ENCODE measurements at places on chromosomes 5 and 9.

DNA sequence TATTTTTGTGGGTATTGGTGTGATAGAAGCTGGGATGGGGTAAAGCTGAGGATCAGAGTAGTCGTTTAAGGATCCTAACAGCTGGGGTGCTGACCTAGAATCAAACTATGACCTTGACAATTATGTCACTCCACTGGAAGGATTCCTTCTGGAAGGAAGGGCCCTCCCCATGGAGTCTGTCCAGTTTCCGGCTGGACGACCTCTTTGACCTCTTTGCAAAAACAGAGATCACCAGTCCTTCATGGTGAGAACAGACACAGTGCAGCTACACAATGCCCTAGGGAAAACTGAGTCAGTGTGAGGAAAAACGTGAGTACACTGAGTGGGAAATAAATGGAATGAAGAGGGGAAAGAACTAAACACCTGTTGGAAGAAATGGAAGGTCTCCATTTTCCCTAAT lies 445.6 kb downstream of the MAT2B start:
- no peak for DNase-seq

DNA sequence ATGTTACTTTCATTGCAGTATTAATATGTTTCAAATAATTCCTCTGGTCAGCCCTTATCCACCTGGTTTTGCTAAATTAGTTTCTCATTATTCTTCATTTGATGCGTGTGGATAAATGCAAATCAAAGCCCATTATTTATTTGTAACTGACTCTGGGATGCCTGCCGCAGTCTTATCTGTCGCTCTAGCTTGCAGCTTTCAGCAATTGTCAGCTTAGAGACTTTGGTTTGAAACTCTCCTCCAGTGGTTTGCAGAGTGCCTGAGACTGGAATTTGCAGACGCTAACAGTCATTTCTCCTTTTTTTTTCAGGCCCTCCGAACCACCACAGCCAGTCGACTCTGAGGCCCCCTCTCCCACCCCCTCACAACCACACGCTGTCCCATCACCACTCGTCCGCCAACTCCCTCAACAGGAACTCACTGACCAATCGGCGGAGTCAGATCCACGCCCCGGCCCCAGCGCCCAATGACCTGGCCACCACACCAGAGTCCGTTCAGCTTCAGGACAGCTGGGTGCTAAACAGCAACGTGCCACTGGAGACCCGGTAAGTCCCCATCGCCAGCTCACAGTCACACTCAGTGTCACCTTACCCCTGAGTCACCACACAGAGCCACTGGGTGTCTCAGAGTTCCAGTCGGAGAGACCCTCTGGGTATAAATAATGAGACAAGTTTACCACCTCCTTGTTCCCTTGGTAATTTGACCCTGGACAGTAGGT lies 339.0 kb upstream of the WWC1 start:
- no peak for DNase-seq

DNA sequence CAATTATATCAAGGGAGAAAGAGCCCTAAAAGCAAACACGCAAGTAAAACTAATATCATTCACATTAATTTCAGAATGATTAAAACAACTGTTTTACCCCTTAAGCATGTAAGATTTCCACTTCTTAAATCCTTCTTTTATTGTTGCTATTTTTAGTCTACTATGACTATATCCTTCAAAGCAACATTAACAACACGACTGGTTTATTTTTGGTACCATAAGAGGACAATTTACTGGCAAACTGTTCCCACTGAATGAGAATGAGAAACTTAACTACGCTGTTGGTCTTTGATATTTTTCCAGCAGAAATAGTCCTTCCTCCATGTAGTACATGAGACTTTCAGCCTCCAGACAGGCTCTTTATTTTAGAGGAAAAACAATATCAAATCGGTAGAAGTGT lies 281.5 kb downstream of the CTNND2 start:
- no peak for DNase-seq

DNA sequence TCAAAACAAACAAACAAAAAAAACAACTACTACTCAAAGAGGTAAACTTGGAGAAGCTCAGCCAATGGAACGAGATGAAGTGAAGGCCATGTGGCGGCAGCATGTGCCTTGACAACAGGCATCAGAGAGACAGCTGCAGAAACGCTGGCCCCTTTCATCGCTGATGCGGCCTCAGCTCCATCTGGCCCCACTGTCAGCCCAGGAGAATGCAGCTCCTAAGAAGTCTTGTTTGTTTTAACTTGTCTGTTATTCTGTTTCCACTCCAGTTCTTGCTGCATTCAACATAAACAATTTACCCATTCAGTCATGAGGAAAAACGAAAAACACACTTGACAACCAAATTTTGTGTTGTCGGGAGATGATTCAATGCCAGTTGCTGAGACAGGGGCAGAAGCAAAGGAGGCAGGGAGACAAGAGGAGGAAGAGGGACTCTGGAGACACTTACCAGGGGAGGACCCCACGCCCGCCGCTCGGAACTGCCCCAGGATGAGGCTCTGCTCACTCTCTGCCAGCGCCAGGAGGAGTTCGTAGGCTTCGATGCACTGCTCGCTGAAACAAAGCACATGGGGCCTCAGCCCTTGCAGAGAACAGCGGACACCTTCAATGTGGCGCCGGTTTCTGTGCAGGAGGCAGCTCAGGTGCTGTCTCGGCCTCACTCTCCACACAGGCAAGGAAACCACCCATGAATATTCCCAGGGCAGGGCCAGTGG lies 91.2 kb downstream of the DCP2 start:
- DNase-seq = no peak

DNA sequence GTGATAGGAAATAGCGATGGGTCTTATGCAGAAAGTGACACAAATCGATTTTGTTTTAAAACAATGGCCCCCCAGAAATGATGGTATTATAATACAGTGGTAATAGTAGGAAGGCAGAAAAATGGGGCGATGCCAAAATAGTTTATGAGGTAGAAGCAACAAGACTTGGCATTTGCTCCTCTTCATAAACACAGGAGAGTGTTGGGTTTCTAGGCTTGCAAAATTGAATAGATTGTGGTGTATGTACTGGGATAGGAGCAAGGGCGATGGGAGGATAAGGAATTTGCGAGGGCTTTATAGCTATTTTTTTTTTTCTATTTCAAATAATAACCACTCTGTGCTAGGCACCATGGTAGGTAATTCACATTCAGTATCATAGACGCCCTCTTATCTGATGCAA lies 49.2 kb upstream of the ABCA1 start:
- DNase-seq = no peak

DNA sequence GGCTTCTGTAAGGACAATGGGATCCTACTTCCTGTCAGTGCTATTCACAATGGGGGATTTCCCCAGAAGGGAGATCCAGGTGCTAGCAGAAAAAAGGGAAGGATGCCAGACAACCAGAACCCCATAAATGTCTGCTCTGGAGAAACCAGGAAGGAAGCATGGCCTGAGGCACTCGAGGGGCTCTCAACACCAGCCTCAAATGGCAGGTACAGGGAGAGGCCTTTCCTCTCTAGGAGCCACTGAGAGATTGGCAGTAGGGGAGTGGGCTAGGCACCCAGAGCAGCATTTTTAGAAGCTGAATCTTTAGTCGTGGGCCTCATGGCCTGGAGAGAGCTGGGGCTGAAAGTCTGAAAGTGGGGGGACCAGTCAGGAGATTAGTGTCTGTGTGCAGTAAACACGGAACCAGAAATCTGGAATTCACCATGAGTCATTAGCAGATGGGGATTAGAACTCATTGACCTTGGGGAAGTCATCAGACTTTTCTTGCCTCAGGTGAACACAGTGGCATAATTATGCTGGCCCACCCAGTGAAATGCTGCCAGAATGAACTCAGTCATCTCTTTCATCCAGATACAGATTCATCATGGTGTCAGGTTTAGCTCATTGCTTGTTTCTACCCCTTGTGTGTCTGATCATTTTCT lies 28.3 kb downstream of the ARHGEF28 start:
- no peak for DNase-seq

DNA sequence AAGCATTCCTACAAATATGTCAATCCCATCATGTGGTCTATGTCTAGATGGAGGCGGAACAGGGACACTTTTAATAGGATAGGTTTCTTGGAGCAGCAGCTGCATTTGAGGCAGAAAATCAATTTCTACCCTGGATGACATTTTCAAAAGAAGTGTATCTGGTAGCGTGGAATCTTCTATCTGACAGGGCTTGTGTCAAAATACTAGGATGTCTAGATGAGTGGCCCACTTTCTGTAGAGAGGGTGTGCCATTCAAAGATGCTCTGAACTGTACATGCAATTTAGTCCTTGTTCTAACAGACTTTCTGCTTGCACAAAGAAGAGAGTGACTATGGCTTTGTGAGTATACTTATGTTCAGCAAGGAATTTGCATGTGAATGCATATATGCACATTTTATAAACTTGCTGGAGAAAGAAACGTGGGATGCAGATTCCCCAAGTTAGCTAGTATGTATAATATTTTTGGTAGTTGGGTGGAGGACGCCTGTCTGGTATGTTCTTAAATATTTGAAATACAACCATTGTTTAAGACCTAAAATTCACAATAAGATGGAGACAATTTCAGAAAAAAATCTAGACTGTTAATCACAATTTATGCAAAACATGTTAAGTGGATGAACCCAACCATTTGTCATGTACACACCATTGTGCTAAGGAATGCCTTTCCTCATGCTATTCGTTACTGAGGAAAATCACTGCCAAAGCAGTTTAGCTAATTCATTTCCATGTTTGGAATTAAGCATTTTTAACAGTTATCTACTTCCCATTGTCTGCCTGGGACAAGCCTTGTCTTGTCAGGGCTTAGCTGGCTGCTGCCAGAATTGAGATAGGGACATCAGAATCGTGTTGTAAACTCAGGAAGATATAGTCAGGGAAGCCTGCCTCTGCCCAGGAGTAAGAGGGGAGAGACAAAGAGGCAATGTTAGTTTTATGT lies 129.1 kb upstream of the MEF2C start:
- DNase-seq = no peak

- DNase-seq = no peak
These were observed 1.1 kb upstream of the IRF1 start for GRCh38 chr5:132491368-132492364.

- no peak for DNase-seq
These were observed 2.0 kb downstream of the IER5L start for GRCh38 chr9:129175825-129176633.

GRCh38 chr9:104700306-104700705 lies 6.0 kb downstream of the OR13D1 start:
- DNase-seq = no peak

- DNase-seq = no peak
These were observed 19.8 kb downstream of the TAS2R1 start for GRCh38 chr5:9610364-9610763.

DNA sequence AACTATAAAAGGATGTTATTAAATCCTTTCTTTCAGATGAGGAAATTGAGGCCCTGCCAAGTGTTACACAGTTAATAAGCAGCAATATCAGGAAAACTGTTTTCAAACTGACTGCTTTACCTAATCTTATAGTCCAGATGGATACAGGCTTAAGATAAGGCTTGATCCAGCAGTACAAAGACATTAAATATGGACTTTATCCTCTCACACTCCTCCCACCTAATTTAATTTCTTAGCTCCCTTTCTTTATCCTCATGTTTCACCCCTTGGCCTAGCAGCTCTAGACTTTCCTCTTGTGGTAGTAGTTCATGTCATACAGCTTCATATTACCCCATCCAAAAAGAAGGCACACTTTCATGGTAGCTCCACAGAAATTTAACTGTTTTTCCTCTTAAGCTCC lies 164.5 kb downstream of the BAAT start:
- no peak for DNase-seq

- no peak for DNase-seq
These were observed 112.4 kb downstream of the ANXA2R start for GRCh38 chr5:42927730-42928129.

GRCh38 chr5:112555691-112556090 lies 136.6 kb upstream of the EPB41L4A start:
- no peak for DNase-seq

- DNase-seq = no peak
These were observed 63.6 kb upstream of the DIRAS2 start for GRCh38 chr9:90706230-90706629.

DNA sequence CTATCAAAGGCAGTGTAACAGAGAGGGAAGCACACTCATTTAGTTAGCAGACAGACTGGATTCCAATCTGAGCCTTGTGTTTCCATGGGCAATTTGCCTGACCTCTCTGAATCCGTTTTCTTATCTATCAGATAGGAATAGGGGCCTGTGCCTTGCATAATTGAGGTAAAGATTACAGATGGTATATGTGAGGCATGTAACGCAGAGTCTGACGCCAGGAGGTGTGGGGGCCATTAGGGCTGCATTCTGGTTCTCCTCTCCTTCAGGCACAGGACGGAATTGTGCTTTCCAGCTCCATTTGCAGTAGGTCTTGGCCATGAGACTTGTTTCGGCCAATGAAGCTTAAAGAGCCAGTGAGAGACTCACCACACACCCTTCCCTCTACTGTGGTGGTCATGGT lies 97.6 kb downstream of the FRMD3 start:
- DNase-seq = no peak

DNA sequence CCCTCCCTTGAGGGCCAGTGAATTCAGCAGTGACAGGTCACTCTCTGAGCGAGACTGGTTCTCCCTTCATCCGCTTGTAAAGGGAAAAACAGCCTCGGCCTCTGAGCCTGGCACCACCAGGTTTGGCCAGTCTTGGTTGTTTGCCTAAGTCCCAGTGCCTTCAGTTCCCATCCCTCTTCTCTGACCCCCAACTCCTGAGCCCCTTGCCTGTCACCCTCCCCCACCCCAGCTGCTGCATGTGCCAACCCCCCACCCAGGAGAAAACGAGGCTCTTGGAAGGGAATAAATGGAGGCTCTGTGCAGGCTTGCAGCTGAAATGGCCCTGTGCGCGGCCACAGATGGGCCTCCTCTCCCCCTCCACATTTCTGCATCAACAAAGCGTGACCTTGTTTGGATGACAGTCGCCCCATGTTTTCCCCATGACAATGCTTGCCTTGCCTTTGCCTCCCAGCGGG lies 3.1 kb downstream of the URM1 start:
- no peak for DNase-seq

DNA sequence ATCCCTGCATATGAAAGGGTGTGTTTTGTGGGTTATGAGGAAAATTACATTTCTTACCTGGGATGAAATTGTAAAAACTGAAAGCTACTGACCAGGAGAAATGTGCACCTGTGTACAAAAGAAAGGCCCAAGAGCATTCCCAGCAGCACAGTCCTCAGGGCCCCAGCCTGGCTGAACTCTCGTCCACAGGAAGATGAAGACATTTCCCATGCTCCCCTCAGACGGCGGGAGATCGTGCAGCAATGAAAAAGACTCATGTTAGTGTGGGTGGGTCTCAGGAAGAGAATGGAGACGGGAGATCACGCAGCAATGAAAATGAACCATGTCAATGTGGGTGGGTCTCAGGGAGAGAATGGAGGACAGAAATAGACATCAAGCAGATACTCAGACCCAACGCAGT lies 12.6 kb upstream of the LCN15 start:
- DNase-seq = no peak

- DNase-seq = no peak
These were observed 173.9 kb downstream of the AOPEP start for GRCh38 chr9:94900222-94901018.

GRCh38 chr5:56054666-56055065 lies 59.9 kb upstream of the IL6ST start:
- no peak for DNase-seq

GRCh38 chr5:160390787-160391696 lies 8.8 kb downstream of the FAM200C start:
- no peak for DNase-seq

- no peak for DNase-seq
These were observed 145.2 kb upstream of the ABCA1 start for GRCh38 chr9:105073147-105073546.

- peak; percentile 25 for DNase-seq
These were observed at the start of gene ANXA1 for GRCh38 chr9:73151653-73152542. Gene ANXA1 (plus strand): TSS chr9:73151865. CDS start chr9:73158536, 6,671 bp downstream.
